Activated CD8-positive, alpha-beta memory T cell treated with anti-CD3 and anti-CD28 coated beads, Interleukin-2, amount 50 U/mL, for 48 hours (primary cell): ENCODE measurements at places on chromosomes 16 and 17.

- DNase-seq = no peak
Measured at GRCh38 chr16:3023415-3023668, 400 bp downstream of the HCFC1R1 start.

- no peak for DNase-seq
Measured at GRCh38 chr16:7148606-7149005, 184.0 kb upstream of the RBFOX1 start.

DNA sequence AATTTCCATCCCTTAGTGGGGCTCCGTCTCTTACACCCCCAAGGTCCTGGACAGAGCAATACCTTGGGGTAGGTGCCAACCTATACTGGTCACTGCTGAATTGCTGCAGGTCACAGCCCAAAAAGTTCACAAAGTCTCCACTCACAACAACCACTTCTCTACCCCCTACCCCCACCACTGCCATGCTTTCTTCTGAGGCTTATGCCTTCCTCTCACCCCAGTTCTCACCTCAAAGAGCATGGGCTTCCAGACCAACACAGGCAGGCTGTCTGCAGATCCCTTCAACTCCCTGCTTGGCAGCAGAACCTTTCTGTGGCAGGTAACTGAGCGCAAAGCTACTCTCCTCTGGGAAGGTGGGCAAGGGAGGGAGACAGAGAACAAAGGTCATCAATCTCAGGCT is 35.5 kb downstream of the C16orf78 start:
- no peak for DNase-seq

- DNase-seq = no peak
Measured at GRCh38 chr16:19948186-19949104, 63.8 kb upstream of the GPRC5B start.

- DNase-seq = no peak
Measured at GRCh38 chr16:22071331-22071910, 20.9 kb upstream of the VWA3A start.

GRCh38 chr17:28199115-28199514 is 119.9 kb upstream of the TMEM97 start:
- no peak for DNase-seq

- DNase-seq = no peak
Measured at GRCh38 chr16:88747588-88748301, 37.3 kb downstream of the PIEZO1 start.
